Neural crest cell (in vitro differentiated cells): ENCODE measurements at places on chromosomes 2 and 18.

- no peak for DNase-seq
Observed at GRCh38 chr2:14781142-14781541, 148.6 kb downstream of the LRATD1 start.

DNA sequence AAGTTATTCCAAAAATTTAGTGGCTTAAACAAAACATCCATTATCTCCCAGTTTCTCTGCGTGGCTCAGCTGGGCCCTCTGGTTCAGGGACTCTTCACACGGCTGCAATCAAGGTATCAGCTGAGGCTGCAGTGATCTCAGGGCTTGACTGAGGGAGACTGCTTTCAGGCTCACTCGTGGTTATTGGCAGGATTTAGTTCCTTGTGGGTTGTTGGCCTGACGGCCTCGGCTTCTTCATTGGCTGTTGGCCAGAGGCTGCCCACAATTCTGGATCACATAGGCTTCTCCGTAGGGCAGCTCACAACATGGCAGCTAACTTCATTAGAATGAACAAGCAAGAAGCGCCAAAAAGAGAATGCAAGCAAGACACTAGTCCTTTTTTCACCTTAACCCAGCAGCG is 90.1 kb downstream of the ABI2 start:
- no peak for DNase-seq

GRCh38 chr18:3660739-3661515 is 211.0 kb downstream of the TGIF1 start:
- no peak for DNase-seq

- no peak for DNase-seq
Observed at GRCh38 chr18:38525039-38525438, 959.4 kb upstream of the CELF4 start.

GRCh38 chr2:139495851-139496250 is 715.7 kb upstream of the NXPH2 start:
- DNase-seq, result no peak

- DNase-seq, result no peak
Observed at GRCh38 chr18:29234751-29235150, 1057.8 kb upstream of the CDH2 start.
